ENCODE measurements at places on chromosomes 13 and 19.

DNA sequence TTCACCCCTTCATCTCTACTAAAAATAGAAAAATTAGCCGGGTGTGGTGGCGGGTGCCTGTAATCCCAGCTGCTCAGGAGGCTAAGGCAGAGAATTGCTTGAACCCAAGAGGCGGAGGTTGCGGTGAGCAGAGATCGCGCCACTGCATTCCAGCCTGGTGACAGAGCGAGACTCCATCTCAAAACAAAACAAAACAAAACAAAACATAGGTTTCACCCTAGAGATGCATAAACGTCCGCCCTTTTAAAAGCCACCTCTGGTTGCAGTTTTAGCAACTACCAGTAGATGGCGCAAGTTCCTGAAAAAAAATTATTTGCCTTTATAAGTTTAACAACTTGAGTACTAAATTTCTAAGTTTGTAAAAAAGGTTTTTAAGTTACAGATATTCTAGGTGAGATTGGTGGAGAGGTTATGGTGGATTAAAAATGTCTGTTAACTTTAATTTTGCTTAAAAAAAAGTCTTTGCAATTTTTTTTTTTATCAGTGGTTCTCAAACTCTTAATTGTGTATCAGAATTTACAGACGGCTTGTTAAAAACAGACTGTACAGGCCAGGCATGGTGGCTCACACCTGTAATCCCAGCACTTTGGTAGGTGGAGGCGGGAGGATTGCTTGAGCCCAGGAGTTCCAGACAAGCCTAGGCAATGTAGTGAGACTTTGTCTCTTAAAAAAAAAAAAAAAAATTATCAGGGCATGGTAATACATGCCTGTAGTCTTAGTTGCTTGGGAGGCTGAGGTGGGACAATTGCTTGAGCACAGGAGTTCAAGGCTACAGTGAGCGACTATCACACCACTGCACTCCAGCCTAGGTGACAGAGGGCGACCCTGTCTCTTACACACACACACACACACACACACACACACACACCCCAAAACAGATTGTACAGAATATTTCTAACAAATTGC is 42.1 kb downstream of the NAA16 start:
- DNase-seq = no peak

DNA sequence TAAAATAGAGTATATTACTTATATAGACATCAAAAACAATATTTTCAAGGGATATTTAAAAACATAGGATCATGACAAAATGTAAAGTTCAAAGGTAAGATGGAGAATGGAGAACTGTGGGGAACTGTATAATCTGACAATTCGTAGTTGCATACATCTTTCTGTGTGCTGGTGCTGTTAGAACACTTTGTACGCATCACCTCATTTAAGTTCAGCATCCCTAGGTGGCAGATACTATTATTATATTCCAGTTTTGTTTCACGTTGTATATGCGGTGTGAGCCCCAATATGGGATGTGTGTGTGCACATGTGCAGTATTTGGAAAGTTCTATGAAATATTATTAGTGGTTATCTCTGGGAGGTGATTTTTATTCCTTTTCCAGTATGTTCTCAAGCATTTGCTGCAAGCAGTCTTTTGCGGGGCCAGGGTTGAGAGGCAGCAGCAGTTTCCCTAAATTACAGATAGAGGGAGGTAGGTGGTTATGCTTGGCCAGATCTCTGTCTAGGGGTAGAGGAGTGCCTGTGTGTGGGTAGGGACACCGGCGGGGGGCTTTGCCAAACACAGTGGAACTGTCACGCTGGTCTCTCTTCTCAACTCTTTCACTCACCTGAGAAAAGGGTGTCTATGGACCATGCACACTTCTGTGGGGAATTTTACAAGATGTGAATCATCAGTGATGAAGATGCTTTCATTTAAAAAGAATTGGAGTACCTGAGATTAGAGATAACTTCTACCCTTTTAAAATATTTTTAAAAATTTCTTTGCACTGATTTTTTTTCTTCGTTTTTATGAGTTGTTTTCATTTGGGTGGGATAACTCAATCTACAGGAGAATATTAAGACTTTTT is 55.6 kb upstream of the ALOX5AP start:
- no peak for DNase-seq

DNA sequence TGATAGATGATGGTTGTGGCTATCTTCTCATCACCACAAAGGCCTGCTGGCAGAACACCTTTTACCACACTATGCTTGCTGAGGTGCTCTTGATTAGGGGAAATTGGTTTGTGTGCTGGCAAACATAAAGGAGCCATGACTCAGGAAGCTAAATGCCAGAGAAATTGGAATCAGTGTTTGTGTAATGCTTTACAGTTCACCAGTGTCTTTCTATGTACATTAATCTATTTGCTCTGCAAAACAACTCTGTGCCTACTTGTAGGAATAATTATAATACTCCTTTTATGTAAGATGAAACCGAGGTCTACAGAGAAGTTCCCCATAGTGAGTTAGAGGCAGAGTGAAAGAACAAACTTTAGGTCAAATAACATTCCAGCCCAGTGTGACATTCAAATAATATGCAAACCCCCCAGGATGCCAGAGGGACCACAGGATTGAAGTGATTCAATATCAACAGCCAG is 390.5 kb upstream of the HTR2A start:
- peak; percentile 50 for DNase-seq

DNA sequence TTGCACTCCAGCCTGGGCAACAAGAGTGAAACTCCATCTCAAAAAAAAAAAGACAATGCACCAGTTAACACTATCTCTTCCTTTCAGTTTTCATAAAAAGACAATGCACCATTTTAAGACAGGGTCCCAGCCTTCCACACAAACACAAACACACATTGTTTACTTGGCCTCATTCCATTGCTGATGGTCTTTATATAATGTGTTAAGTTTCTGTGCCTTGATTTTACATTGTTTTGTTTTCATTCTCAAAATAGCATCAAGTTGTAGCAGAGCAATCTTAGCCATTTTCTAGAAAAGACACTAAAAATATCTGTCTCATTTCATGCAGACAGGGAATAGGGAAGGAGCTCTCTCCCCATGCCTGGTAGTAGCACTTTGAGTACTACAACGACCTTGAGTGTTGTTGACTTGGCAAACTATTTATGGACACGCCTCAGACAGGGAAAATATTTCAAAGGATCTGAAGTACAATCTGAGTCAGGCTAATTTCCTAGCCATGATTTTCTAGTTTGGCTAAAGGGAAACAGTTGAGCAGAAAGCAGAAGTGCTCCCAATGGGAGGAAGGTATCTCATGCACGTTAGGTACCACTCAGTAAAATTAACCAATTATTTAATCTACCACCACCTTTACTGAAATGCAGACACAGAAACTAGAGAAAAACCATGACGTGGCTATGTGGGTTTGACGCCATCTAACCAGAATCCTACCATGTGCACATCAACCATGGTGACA is 120.6 kb downstream of the ABCC4 start:
- no peak for DNase-seq

DNA sequence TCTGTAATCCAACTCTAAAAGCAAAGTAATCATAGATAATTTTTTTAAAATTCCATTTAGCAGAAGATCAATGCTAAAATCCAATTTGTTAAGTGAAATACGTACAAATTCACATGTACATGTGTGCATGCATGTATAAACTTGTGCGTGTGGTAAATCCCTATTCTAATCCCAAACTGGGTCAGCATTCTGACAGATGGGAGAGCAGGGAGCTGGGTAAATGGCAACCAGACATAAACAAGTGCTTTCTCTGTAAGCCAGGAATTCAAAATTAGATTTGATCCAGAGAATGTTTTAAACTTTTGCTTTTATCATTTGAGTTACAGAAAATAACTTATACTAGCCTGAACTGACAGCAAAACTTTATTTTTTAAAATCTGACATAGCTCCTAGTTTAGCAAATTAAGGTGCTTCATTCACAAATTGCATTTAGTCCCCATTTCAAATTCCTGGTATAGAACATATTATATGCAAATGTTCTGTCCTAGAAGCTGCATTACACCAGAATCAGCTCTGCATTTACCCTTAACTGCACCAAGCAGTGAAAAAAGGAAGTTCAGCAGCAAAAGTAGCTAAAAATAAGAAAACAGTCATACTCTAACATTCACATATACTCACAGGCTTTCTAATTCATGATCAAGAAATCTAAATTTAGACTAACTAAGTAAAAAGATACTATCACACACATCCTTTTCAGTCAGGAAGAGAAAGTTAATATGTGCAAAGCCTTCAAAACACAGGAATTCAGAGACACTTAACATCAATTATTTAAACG is 32.6 kb downstream of the UBL3 start:
- no peak for DNase-seq

DNA sequence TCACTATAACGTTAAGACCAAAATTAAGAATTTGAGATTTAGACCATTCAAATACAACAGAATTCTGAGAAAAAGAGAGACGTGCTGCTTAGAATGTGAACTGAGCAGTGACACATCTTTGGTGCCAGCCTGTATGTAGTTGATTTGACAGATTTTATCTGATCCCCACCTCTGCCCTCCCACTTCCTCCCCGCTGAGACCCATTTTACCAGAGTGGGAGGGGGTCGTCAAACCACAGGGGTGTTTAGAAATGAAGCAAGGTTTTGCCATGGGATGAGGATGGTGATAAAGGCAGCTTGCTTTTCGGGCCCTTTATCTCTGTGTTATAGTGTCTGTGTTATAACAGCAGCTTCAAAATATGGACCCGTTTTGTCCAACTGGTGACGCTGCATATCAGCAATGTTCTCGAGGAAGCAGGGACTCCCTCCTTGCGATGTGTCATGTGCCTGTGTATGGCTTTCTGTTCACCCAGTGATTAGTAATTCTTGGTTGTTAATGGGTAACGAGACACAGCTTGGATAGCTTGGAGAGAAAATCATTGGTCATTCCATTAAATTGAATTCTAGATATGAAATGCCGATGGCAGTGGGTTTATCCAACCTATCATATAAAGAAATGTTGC is 125.0 kb downstream of the HS6ST3 start:
- DNase-seq = no peak

DNA sequence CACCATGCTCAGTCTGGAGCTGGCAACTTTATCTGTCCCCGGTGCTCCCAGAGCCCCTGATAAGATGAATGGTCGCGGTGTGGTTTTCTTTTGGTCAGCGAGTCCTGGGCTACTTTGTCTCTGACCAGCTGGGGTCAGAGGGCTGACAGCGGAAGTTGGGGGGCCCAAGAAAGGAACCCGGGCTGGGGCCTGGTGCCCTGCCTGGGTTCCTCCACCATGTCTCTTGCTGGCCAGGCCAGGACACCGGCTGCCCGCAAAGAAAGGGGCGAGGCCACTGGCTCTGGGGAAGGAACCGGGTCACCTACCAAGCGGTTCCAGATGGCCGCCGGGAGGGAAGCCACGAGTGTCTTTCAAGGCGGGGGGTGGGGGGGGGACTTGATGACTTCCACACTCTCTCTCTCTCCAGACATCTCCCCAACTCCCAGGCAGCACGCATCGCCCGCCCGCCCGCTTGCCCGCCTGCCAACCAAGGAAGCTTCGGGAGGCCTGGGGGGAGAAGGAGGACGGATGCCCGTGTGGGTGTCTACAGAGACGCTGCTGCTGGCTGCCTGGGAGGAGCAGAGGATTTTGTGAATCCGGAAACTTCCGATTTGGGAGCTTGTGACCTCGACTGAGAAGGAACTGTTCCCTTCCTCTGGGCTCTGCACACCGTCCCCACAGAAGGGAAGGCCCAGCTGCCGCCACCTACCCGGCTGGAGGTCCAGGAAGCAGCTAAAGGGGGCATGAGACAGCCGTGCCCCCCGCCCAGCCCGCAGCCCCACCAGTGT is 1.1 kb downstream of the PIP5K1C start:
- no peak for DNase-seq

DNA sequence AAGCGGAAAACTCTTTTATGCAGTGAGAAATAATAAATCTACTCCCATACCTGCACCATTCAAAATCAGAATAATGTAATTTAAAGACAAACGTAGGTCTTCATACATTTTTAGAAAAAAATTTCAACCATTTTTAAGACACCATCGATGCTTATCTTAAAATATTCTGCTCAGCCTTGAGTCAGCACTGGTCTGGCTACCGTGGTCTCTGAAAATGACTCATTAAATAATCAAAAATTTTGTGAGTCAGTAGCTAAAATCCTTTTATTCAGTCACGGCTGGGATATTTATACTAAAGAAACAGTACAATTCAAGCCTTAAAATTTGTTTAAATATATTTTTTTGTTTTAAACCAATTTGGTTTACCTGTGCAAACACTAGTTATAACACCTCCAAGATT is 2862.8 kb upstream of the PCDH20 start:
- DNase-seq = peak; percentile 36

DNA sequence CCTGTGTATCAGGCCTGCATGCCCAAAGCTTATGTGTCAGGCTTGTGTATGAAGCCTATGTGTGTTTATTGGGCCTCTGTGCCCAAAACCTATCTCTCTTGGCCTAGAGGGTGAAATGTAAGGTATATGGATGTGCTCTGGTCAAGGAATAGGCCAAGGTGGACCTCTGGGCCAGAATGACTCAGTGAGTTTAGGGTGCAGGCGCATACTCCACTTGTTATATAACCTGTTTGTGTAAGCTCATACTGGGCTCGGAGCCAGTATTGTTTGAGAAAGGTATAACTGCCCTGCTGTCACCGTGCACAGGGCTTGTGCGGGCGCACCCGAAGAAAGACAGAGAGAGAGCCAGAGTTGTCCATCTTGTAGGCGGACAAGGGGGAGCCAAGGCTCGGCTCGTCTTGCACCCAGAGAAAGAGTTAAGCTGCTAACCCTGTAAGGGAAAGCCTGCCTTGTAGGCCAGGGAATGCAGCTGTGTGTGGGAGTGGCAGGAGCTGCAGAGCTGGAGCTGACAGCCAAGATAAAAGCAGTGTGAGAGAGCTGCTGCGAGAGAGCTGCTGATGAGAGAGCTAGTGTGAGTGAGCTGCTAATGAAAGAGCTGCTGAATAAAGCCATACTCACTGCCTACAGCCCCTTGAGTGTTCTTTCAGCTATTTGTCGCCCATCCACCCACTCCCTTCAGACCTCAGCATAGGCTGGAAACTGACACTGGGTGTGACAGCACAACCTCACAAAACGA is 43.4 kb upstream of the N4BP2L1 start:
- peak; percentile 38 for DNase-seq
